Non-pigmented ciliary epithelial cell (primary cell): ENCODE measurements at places on chromosomes 2 and 18.

GRCh38 chr2:73414696-73415095, 29.1 kb downstream of the ALMS1 start:
- no peak for DNase-seq

GRCh38 chr2:236828820-236829219, 256.9 kb upstream of the COPS8 start:
- DNase-seq: no peak

GRCh38 chr18:63917817-63918216, 10.1 kb downstream of the SERPINB10 start:
- no peak for DNase-seq

- DNase-seq: no peak
Observed at GRCh38 chr18:6842081-6842480, 112.6 kb downstream of the ARHGAP28 start.

GRCh38 chr2:216959433-216959832, 99.6 kb upstream of the TNP1 start:
- no peak for DNase-seq

GRCh38 chr2:12554224-12555011, 162.3 kb upstream of the TRIB2 start:
- DNase-seq: no peak
